MCF 10A (cell line): ENCODE measurements at places on chromosomes 11 and 22.

DNA sequence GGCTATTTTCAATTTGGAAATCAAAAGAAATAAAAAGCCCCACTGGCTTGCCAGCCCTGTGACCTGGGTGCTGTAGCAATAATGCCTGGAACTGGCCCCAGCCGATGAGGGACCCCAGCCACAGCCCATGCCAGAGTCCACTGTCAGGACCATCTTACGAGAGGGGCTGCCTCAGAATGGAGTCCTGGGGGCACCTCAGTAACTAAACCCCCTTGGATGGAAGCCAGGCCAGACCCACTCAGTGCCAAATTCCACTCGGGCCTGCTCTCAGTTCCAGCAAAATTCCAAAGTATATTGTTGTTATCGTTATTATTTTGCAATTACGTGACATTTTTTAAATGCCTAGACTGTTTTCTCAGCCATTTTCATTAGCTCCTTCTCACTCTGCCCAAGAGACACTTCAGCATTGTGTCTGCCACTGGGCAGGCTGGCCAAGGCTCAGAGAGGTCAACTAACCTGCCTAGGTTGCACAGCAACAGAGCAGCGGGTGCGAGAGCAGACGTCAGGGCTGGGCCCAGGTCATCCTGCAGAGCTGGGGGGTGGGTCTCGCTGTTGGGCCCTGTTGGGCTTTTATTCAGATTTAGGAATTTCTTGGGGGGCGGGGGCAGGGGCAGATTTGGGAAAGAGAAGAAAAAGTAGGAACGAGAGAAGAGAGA, 19.5 kb downstream of the CDKN1C start:
- no peak for DNase-seq

GRCh38 chr11:76234416-76235232, 28.3 kb upstream of the WNT11 start:
- no peak for DNase-seq

GRCh38 chr11:8392166-8392565, 128.5 kb upstream of the LMO1 start:
- DNase-seq = no peak

DNA sequence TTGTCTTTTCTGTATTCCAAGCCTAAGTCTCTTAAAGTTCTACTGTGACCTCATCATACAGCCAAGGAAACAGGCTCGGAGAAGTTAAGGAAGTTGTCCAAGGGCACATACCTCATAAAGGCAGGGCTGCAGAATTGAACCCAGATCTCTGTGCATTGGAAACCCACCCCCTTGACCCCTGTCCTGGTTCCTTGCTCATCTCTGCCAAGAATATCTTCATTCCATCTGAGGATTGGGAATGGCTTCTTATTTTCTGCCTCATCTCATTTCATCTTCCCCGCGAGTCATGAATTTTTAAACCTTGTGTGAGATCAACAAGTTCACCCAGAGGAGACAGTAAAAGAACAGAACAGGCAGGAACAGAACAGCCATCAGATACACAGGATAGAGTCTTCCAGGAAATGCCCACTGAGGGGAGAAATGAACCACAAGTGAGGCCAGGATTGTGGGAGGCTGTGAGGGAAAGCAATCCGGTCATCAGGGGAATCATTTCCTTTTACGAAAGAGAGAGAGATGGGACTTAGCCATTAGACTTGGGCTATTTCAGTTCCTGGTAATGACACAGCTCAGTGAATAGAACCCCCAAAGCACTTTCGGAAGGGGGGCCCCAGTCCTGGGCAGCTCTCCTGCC, 34.4 kb upstream of the LRRC10B start:
- no peak for DNase-seq

DNA sequence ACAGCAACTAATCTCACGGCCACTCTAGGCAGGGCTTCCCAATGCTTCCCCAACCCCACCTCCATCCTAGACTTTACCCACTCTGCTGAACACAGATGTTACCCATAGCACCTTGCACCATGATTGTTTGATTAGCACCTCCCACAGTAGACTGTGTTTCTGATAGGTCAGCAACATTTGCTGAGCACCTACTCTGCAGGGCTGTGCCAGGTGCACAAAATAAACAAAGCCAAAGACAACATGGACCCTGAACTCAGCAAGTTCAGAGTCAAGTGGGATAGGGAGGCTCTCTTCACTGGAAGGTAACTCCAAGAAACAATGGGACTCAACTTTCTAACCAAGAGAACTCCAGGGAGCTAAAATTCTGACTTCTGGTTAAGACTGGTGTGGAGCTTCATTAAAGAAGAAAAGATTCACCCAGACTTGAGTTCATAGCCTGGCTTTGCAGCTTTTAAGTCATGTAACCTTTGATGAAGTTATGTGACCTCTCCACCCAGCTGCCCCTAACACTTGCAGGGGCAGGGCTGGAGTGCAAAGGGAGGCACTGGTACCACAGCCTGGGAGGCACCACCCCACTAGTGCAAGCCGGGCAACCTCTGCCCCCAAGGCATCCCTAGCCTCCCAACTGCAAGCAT, 6.7 kb upstream of the RTN4RL2 start:
- no peak for DNase-seq

DNA sequence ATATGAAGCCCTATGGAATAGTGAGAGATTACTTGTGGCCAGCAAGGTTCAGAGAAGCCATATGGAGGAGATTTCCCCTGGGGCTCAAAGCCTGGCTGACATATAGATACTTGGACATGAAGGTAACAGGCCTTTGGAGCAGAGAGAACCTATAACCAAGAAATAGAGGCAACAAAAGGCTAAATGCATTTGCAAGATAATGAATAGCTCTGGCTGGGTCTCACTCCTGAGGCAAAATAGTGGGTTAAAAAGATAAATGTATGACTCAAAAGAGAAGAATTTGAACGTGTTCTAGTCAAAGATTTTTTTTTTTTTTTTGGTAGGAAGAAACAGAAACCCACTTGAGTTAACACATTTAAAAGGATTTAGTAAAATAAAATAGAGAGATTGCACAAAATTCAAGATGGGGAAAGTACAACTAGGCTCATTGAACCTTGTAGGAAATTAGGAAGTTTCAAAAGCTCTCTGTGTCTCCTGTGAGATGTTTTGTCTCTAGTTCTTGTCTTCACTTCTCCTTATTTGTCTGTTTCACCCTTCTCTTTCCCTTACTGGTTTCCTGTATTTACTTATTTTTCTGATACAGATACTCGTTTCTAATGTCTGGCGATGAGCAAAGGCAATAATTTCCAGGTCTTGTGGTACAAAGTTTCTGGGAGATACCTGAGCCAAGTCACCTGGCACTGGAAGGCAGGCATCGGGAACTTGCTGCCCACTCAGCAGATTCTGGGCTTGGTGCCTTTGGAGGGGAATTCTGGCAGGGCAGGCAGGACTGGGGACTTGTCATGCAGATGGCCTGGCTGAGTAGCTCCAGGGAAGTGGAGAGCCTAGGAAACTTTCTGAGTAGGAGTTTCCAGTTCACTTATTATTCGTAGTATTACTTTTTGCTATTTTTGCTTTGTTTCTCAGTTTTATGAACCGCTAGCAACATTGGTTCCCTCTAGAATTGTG, 49.2 kb upstream of the SESN3 start:
- no peak for DNase-seq

DNA sequence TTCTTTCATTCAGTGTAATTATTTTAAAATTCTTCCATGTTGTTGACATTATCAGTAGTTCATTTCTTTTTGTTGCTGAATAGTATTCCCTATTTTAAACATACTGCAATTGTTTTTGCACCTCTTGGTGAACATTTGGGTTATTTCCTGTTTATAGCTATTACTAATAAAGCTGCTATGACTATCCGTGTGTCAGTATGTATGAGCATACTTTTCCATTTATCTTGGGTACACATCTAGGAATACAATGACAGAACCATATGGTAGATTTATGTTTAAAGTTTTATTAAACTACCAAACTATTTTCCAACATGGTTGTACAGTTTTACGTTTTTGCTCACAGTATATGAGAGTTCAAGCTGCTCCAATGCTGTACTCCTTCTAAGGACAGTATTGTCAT, 22.0 kb upstream of the FIBIN start:
- DNase-seq = no peak

GRCh38 chr22:37508431-37508992, 10.7 kb downstream of the CARD10 start:
- DNase-seq = no peak

DNA sequence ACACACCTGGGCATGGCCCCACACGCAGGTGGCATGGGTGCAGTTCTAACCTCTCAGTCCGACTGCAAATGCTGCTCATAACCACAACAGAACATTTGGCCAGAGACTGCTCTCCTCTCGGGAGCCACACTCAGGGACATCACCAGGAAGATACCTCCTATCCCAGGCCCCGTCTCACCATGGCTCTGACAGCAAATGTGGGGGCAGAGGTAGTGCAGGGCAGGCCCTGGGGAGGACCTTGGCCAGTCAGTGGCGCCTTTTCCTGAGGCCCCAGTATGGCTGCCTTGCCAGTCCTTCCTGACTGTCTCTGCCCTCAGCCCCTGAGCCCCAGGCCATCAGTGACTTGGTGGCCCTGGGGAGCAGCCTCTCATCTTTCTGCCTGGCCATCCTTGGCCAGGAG, 2.8 kb downstream of the KRTAP5-6 start:
- DNase-seq = no peak

- peak; percentile 78 for DNase-seq
Observed at GRCh38 chr11:128621601-128622501, 34.5 kb upstream of the ETS1 start.

DNA sequence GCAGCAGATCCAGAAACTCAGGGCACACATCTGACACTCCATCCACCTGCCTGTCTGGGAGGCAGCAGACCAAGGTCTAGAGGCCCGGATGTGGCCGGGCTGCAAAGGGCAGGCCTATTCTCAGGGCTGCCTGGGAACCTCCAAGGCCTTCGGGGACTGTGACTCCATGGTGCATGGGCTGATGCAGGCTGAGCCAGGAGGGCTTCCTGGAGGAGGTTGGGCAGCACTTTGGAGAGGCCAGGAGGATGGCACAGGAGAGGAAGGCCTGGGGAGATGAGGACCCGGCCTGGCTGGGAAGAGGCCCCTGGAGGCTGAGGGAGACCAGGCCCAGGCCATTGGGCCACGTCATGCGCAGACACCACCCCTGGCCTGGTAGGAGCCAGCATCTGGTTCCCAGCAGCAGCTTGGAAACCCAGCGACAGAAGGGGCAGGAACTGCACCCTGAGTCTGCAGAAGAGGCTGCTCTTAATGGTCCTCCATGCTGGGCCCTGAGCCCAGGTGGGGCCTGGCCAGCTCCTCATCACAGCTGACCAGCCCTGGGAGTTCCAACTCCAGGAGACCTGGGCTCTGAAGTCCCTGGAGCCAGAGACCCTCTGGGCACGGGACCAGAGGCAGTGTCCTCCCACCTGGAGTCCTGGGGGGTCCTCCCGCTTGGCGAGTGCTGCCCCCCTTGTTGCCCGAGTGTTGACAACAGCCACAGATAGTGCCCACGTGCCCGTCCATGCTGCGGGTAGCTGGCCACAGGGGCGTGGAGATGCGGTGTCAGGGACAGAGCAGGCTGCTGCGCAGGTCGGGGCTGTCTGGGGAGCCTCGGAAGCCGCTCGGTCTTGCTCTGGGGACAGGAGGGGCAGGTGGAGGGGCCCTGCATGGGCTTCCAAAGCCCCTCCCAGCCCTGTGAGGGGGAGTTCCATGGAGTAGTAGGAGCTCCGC, 5.5 kb downstream of the PHLDA2 start:
- DNase-seq = no peak

DNA sequence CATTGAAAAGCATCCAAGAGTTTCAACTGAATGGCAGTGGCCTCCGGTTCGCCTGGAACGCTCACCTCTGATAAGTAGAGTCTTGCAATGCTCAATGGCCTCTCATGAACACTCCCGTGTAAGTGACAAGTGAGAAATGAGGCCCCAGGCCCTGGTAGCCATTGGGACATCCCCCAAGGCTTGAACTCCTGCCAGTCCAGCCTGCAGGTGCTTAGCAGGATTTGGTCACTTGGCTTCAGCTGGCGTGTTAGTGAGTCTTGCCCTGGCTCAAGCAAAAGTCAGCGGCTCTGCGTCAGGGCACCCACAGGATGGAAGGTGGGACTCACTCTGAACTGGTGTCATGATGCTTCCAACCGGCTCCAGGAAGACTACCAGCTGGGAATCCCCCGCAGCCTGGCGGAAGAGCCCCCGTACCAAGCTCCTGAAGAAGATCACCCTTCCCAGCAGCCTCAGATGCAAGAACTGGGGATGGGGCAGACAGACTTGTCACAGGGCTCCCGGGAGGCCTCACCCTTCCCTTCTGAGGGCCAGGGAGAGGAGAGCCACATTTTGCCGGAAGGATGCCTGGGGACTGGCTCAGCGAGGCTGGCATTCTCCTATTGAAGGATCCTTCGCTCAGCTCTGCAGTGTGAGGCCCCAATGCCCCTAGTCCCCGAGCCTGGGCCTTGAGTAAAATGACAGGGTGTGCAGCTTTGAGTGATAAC, 19.3 kb downstream of the MB start:
- DNase-seq = no peak

GRCh38 chr22:37269936-37270678, 12.2 kb upstream of the CYTH4 start:
- DNase-seq = no peak

GRCh38 chr22:38417252-38418060, 37.5 kb downstream of the KCNJ4 start:
- DNase-seq = no peak

DNA sequence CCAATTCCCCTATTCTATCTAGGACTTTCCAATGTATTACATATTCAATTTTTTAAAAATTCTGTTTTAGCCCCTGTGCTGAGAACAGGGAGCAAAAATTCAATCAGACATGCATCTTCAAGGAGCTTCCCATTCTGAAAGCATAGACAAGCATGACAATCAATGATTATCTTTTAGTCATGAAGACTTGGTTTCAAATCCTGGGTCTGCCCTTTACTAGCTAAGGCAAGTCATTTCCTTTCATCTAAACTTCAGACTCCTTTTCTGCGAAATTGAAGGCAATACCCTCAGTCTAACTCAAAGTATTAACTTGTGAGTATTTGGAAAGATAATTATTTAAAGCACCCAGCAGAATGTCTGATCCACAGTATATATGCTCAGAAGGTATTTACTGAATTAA, 24.1 kb downstream of the PAK1 start:
- no peak for DNase-seq

DNA sequence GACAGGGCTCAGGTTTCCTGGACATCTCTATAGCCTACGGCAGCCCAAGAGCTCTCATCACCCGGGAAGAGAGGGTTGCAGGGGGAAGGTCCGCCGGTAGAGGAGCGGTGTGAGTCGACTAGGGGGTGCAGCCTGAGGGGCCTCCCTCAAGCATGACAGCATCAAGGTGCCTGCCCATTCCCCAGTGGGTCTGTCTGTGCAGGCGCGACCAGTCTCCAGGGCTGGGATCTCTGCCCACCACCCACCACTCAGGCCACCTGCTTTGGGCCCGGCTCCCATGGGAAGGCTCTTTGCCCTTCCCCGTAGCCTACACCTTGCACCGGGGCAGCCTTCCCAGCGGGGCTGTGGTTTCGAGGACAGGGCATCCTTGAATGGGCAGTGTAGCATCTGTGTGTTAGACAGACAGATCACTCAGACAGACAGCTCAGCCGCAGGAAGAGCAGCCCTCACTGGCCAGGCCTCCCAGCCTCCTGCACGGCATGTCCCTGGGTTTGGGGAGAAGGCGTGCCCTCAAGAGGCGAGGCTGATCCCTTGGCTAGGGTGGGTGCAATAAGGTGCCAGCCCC, 29.2 kb downstream of the CERK start:
- no peak for DNase-seq

- DNase-seq = no peak
Observed at GRCh38 chr11:116357784-116358544, 414.8 kb downstream of the BUD13 start.

- no peak for DNase-seq
Observed at GRCh38 chr11:128882451-128882850, 8.7 kb upstream of the KCNJ5 start.
